ENCODE measurements at places on chromosomes 3 and 15.

DNA sequence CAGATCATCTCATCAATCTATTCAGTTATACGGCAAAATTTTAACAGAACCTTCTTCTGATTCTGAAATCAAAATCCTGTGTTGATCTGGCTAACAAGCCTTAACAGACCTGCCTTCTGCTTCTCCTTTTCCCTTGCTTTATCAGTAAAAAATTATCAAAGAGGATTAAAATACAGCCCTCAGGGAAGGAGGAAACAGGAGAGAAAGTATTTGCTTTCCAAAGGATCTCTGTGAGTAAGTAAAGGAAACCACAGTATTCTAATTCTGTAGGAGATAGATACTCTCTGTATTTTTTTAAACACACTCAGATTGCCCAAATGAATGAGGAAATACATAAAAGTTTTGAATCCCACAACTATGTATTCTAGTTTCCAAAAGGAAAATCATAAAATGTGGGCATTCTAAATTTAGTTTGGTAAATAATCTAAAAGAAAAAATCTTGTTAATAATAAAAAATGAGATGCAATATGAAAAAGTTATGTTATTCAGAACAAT lies 221.8 kb downstream of the ZIC1 start:
- DNase-seq = no peak

GRCh38 chr15:92480361-92480760 lies 86.7 kb downstream of the ST8SIA2 start:
- DNase-seq = no peak

- no peak for DNase-seq
Observed at GRCh38 chr3:65178703-65179102, 490.9 kb upstream of the ADAMTS9 start.

GRCh38 chr3:177294221-177294620 lies 96.9 kb upstream of the TBL1XR1 start:
- no peak for DNase-seq

DNA sequence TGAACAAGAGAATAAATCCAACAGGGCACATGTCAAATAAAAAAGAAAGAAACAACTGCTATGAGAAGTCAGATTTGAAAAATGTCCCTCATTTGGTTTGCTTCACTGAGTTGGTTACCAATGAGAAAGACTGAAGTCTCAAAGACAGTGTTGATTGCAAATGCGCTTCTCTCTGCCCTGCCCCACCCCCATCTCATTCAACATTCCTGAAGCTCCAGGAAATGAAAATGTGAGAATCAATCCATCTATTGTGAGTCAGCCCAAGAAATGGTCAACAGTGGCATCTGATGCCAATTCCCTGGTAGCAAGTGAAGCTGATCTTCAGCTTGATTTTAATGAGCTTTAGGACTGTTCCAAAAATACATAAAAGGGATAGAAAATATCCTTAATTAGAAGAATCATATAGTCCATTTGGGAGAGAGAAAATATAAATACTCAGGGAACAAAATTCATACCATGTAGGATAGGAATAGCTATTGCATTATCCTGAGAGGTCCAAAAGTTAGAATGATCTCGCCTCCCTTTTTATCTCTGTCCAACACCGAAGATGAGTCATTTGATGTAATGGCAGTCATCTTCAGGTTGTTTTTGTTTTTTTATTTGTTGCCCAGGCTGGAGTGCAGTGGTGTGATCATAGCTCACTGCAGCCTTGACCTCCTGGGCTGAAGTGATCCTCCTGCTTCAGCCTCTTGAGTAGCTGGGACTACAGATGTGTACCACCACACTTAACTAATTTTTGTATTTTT lies 200.3 kb upstream of the UMPS start:
- no peak for DNase-seq

DNA sequence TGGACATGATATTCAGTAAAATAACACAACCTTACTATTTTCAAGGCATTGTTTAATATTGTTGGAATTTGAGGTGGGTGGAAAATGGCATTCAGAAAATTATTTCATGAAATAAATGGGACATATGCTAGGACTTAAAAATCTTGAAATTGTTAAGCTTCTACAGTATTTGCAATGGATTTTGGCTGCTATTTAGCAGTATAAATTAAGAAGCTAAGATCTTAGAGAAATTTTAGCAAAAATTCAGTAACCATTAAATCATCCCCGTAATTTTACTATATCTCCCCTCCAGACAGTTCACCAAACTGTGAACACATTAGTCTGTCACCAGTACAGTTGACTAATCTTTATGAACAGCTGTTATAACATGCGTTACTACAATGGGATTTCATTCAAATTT lies 8.2 kb downstream of the DIPK2A start:
- no peak for DNase-seq

GRCh38 chr3:73766599-73767381 lies 142.0 kb upstream of the PDZRN3 start:
- no peak for DNase-seq

DNA sequence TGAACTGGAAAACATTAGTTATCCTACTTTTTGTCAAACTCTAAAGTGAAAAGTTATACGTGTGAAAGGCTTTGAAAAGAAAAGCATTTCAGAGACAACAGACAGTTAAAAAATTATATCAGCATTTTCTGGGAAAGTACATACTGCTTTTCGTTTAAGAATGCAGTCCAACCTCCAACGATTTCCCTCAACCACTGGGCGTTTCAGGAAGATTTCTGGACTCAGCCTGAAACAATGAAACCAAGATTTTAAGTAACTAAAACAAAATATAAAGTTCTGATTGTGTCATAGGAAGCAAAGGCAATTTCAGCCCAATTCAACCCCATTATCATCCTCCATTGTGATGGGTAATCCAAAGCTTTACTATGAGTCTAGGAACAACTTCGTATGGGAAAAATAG lies 110.7 kb downstream of the PLD1 start:
- no peak for DNase-seq

- no peak for DNase-seq
Observed at GRCh38 chr3:166569589-166569988, 732.4 kb upstream of the BCHE start.

DNA sequence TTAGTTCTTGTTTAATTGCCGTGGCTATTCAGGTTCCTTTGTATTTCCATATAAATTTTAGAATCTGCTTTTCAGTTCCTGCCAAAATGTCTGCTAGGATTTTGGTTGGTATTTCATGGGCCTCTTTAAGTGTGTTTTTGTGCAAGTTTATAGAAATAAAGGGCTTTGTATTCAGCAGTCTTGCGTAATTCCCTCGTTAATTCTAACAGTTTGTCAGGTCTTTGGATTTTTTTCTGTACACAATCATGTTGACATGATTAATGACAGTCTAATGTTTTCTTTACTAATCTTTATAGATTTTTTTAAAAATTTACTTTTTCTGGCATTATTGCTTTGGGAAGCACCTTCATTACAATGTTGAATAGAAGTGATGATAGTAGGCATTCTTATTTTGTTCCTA lies 120.9 kb downstream of the NEK11 start:
- no peak for DNase-seq

Measured in stimulated activated CD8-positive, alpha-beta memory T cell treated with anti-CD3 and anti-CD28 coated beads, Interleukin-7, amount 100 ng/mL, for 4 hours (primary cell).